Frontal cortex (tissue), 4 donors: ENCODE measurements at places on chromosomes 3 and 15. TPM values are rescaled to one million over a fixed set of nuclear protein-coding genes. Genes with fewer than 3 reads are reported as not detected.

- DNase-seq: no peak
Observed at GRCh38 chr3:127413871-127414270, 126.0 kb upstream of the PRR20G start.

DNA sequence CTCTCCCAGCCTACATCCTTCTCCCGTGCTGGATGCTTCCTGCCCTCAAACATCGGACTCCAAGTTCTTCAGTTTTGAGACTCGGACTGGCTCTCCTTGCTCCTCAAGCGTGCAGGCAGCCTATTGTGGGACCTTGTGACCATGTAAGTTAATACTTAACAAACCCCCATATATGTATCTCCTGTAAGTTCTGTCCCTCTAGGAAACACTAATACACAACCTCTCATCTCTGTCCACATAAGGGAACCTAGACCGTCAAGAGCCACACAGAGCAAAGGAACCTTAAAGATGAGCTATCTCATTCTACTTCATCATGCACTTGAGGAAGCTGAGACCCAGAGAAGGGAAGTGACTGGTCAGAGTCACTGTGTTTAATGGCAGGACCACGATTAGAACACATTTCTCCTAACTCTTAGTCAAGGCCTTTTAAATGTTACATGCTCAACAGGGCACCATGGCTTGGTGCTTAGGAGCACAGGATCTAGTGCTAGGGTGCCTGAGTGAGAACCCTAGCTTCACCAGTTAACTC is 50.3 kb downstream of the NPTN start:
- DNase-seq: no peak

DNA sequence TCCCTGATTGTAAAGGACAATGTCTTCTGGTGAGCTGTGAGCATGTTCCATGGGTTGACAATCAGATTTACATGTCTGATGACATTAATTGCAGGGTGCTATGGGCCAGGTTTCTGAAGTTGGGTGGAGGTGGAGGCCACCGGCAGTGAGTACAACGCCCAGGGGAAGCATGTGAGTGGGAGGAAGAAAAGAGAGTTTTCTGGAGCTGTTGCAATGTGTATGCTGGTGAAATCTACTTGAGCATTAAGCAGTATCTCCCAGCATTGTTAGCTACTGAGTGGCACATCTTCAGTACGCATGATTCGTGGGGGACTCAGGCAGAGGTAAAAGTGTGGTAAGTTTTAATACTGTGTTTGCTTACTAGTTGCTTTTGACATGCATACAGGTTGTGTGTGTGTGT is 26.6 kb downstream of the TMEM45A start:
- no peak for DNase-seq

DNA sequence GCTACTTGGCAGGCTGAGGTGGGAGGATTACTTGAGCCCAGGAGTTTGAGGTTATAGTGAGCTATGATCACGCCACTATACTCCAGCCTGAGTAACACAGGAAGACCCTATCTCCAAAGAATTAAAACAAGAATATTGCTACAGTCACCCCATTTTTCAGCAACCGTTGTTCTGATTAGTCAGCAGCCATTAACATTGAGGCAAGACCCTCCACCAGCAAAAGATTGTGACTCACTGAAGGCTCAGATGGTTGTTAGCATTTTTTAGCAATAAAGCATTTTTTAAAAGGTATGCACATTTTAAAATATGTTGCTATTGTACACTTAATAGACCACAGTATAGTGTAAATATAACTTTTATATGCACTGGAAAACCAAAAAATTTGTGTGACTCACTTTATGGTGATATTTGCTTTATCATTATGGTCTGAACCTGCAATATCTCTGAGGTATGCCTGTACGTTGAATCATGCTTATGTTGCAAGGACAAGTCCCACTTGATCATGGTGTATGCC is 492.6 kb downstream of the SQOR start:
- no peak for DNase-seq

- DNase-seq: no peak
Observed at GRCh38 chr3:131036200-131036816, 9.6 kb downstream of the NEK11 start.

DNA sequence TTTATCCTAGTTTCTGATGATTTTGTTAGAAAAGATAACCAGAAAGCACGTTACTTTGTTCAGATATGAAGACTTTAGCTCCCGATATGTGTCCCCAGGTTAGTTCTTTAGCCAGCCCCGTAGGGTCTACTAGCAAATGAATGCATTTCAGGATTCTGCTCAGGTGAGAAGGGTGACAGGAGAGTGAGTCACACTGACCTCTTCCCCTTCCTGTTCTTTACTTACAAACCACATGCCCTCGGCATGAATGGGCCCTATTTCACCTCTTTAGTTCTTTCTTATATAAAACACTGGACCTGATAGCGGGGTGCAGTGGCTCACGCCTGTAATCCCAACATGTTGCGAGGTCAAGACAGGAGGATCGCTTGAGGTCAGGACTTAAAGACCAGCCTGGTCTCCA is 98.4 kb downstream of the SLC49A4 start:
- no peak for DNase-seq

DNA sequence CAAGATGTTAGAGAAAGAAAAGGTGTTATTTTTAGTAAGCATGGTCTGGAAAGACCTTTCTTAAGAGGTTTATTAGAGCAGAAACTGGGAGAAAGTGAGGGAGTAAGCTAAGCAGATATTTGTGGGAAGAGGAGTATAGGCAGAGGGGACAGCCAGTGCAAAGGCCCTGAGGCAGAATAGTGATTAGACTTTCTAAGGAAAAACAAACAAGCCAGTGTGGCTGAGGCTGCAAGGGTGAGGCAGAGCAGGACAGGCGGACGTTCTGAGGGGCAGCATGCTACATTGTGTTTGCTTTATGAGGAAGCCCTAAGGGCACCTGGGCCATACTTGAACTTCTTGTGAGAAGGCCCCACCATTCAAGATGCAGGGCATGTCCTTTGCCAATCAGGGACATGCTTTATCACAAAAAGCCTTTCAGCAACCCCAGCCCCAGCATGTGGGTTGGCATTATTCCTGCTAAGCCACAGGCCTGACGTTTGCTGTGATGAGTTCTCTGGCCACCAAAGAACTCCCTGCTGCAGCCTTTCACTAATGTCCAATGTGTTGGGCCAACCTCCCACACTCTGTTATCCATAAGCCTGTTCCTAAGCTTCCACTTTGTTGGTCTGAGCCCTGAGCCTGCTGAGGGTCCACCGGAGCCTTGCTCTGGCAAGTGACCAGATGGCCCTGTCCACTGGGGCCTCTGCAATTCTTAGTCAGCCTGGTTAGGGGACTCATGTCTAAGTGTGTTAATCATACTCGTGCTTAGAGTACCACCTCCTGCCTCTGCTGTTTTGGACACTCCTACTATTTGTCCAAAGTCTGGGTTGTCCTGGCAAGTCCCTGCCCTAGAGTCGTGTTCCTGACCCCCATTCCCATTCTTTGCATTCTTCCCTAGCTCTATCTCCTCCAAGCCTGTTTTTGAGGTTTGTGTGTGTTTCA is 209.9 kb upstream of the CTNNB1 start:
- no peak for DNase-seq

The PATL2 gene
- not detected for total RNA-seq

The SH2D7 gene
- not detected for total RNA-seq
